ENCODE measurements at places on chromosomes 11 and 22. TPM values are rescaled to one million over a fixed set of nuclear protein-coding genes. Genes with fewer than 3 reads are reported as not detected.

Gene TMEM151A
- total RNA-seq: 0.60 TPM

DNA sequence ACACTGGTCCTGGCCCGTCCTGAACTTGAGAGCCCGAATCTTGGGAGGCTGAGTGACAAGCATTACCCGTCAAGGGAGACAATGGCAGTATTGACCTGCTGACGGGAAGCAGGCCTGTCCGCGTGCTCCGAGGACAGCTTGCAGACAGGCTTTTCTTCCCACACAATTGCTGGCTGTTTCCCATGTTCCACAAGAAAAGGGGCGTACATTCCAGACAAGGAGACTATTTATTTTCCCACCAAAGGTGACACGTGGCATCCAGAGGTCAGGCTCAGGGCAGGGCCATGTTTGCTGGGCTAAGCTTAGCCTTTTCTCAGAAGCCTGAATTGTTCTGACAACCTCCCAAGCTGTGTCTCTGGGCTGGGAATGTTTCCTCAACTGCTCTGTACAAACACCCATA, 86.9 kb upstream of the SPON1 start:
- no peak for DNase-seq

DNA sequence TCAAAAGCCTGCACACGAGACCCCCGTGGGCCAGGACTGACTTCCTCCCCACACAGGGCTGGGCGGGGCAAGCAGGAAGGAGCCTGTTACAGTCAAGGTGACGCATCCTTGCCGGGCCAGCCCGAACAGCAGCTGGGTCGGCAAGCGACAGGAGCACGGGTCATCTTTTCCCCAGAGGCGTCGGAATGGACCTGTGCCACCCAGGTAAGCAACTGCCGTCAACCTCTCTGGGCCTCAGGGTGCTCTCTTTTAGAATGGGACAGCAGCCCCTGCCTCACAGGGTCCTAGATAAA, at the start of gene CYTH4:
Gene CYTH4 (plus strand): TSS at position 124 of the 293 bp plus-strand sequence. CDS start 62 bp downstream, at position 186.
- DNase-seq: no peak

DNA sequence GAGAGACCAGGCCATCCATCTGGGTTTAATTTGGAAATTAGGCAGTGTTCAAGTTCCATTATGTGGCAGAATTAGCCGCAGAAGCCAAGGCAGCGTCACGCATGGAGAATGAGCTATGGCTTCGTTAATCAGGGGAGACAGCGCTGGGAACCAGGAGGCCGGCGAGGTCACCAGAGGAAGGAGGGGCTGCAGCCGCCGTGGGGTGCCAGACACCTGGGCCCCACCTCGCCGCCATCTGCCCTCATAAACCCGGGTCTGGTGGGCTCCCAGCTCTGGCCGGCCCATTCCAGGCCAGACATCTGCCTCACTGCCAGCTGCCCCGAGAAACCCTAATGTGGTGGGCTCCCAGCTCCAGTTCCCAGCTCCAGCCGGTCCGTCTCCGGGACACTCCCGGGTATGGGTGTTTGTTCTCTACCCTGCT, 676.9 kb downstream of the BRD1 start:
- no peak for DNase-seq

Gene PARVG
- total RNA-seq: not detected

DNA sequence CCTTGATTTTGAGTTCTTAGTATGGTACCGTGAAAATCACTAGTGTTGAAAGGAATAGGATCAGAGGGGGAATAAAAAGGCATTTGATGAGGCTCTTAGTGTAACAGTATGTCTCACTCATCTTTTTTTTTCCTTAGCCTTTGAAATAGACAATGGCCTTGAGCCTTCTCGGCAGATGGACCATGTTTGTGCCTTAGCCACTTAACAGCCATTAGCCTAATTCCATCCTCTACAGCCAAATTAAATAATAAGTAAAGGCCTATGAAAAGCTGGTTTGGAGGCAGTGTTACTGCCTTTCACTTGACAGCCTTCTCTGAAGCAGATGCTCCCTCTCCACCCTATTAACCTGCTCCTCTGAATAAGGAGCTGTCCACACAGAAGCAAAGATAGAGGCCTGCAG, 580.7 kb downstream of the NTM start:
- no peak for DNase-seq

DNA sequence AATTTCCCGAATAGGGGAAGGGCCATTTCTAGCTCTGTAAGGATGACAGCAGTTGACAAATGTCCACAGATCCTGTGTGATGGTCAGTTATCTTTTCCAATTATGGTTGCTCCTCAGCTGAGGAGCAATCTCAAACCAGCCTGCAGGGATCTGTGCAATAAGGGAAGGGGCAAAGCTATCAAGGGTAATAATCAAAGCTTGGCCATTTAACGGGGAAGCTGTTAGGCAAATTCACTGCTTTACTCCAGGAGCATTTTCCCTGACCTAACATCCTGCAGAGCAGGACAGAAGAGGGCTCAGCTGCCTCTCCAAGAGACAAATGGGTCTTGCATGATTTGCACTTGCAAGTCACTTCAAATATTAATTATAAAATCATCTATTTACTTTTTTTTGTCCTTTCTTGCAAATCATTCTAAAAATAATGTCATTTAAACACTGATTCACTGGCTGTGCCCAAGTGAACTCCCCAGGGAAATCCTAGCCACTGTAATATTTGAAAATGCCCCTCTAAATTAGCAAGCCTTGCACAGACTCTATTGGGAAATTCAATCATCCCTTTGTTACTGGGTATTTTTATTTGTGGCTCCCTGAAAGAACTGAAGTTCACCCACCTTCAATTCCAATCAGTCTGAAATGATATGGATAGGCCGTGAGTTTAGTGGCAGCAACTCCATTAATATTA, 1256.7 kb downstream of the LRRC4C start:
- DNase-seq: no peak

Gene MICALL1
- 61.1 TPM for total RNA-seq

Data from SJSA1 (cell line).